ENCODE measurements at places on chromosomes 1 and 21. TPM values are rescaled to one million over a fixed set of nuclear protein-coding genes. Genes with fewer than 3 reads are reported as not detected.
A peak's percentile ranks its signal among the peaks of the same experiment; 100 is the strongest.

Gene TMEM54
- 10.9 TPM for total RNA-seq

Gene G0S2
- total RNA-seq, result 55.5 TPM

DNA sequence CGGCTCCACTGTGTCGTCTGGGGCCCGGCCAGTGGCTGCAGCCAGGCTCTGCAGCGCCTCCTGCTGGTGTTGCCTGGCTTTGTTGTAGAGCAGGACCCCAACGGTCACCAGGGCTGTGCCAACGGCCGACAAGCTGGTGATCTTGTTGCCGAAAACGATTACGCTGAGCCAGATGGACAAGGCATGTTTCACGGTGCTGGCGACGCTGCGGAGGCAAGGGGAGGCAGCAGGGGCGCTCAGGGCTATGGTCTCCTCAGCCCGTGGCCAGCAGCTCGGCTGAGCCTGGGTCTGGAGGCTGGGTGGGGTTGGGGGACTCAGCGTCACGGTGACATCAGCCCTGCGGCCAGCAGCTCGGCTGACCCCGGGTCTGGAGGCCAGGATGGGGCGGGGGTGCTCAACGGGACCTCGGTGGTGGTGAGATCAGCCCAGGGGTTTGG is 7.0 kb upstream of the CDK11B start:
- no peaks in the 10 kb centered on the region for H3K36me3 ChIP-seq
- DNase-seq, result no peak
- H3K27me3 ChIP-seq, result no peaks in the 10 kb centered on the region
- H3K4me1 ChIP-seq, result no peaks in the 10 kb centered on the region
- H3K4me3 ChIP-seq, result no peak overlapping the region

GRCh38 chr1:116832932-116833578 is 76.7 kb upstream of the PTGFRN start:
- no peak overlapping the region for H3K4me3 ChIP-seq
- no peaks in the 10 kb centered on the region for H3K36me3 ChIP-seq
- no peaks in the 10 kb centered on the region for H3K27me3 ChIP-seq
- no peak for DNase-seq
- H3K4me1 ChIP-seq, result no peaks in the 10 kb centered on the region
- H3K27ac ChIP-seq, result no peak overlapping the region

DNA sequence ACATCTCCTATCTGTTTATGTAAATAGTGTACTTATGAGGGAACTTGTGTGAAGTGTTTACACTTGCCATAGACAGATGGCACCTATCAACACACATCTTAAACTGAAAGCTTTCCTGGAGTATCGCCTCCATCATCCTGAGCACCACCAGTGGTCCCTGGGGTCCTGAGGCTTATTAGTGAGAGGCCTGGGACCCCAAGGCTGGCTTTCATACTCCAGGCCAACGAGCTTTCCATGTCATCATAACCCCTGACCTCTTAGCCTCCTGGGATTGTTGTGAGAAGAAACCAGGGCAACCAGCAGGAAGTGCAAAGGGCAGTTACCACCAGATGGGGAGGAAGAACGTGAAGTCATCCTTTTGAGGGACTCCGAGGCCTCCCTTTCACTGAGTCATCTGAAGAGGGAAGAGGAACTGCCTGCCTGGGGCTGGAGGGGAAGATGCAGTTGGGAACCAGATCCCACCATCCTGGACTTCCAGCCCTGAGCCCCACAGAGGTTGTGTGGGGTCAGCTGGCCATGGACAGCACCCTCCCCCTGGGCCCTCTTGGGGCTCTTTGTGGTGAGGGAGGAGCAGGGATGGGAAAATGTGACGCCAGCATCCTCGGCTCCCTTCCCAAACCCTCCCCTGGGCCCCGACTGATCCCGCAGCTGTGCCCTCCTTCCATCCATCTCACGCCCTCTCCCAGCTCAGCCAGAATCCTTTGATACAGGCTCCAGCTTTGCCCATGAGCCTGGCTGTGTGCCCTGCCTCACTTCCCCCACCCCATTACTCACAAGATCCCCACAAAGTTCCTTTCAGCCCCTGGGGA is 5.8 kb downstream of the INKA2 start:
- no peak overlapping the region for H3K4me3 ChIP-seq
- H3K27me3 ChIP-seq, result no peaks in the 10 kb centered on the region
- H3K4me1 ChIP-seq, result no peaks in the 10 kb centered on the region
- DNase-seq, result peak; percentile 40
- no peak overlapping the region for H3K27ac ChIP-seq

GRCh38 chr1:45297666-45298356 is 28.9 kb upstream of the HPDL start:
- no peak overlapping the region for H3K4me3 ChIP-seq
- no peaks in the 10 kb centered on the region for H3K36me3 ChIP-seq
- no peak for DNase-seq
- H3K27ac ChIP-seq, result no peak overlapping the region
- no peaks in the 10 kb centered on the region for H3K4me1 ChIP-seq

GRCh38 chr1:117089996-117090395 is 29.9 kb downstream of the TTF2 start:
- no peak for DNase-seq
- no peak overlapping the region for H3K4me3 ChIP-seq
- no peaks in the 10 kb centered on the region for H3K4me1 ChIP-seq
- H3K27me3 ChIP-seq, result no peaks in the 10 kb centered on the region

DNA sequence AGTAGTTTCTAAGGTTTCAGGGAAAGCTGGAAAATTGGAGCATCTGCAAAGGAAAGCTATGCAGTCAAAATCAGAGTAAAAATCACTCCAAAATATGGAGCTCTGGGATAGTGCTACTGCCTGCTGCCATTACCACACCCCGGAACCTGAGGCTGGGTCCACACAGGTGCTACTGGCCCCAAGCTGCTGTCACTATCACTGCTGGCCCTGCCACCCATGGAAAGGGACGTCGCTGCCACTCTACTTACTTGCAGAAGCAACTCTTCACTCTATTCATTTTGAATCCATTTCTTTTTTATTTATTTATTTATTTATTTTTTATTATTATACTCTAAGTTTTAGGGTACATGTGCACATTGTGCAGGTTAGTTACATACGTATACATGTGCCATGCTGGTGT is 60.3 kb upstream of the RGS18 start:
- no peaks in the 10 kb centered on the region for H3K4me1 ChIP-seq
- H3K36me3 ChIP-seq, result no peaks in the 10 kb centered on the region
- no peak overlapping the region for H3K27ac ChIP-seq
- no peak for DNase-seq
- no peaks in the 10 kb centered on the region for H3K27me3 ChIP-seq

- no peak overlapping the region for H3K27ac ChIP-seq
- H3K4me3 ChIP-seq, result no peak overlapping the region
- DNase-seq, result no peak
- no peaks in the 10 kb centered on the region for H3K36me3 ChIP-seq
- H3K27me3 ChIP-seq, result no peaks in the 10 kb centered on the region
Observed at GRCh38 chr1:56434025-56434424, 145.3 kb downstream of the PLPP3 start.

Gene KLHDC7A
- 8.2 TPM for total RNA-seq

Gene ROR1
- total RNA-seq, result 0.27 TPM

DNA sequence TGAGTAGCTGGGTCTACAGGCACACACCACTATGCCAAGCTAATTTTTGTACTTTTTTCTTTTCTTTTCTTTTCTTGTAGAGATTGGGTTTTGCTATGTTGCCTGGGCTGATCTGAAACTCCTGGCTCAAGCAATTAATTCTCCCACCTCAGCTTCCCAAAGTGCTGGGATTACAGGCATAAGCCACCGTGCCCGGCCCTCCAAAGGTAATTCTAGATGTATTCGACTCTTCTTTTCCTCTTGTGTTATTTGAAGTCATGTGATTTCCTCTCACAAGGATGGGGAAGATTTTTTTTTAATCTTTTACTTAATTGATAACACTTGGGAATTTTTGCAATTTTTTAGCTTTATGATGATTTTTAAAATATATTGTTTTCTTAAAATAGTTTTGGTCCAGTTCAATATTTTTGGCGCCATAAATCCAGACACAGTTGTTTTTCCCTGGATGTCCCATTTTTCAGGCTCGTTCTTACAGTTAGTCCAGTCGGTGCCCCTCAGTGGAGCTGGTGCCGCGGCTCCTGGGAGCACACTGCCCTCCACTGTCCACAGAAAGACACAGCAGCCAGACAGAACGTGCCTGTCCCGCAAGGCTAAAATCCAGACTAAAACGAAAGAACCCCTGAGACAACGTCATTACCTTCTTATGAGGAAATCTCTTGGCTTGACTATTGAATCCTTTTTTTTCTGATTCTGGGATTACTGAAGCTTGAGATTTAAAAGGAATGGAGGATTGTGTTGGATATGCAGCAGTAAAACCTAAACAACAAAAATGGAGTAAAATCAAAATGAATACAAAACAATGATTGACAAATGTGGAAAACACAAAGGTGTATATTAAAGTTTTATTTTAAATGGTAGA is 22.4 kb downstream of the STPG1 start:
- no peaks in the 10 kb centered on the region for H3K27me3 ChIP-seq
- DNase-seq, result peak; percentile 79
- H3K4me3 ChIP-seq, result peak overlapping the region; percentile 3

DNA sequence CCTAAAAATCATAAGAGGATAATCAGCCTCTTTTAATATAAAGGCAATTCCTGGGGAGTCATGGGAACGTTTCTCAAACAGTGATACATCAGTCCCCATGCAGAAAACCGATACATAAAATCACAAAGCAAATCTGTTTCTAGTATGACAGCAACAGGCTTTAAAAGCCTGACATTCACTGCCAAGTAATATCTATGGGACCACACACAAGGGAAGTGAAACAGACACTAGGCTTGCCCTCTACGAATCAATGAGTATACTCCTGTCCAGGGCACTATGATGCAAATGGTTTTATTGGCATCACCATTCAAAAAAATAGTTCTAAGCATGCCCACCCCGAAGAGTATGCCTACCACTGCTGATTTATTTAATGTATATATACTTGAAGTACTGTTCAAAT is 54.4 kb downstream of the TIAM1 start:
- no peak overlapping the region for H3K27ac ChIP-seq
- no peaks in the 10 kb centered on the region for H3K36me3 ChIP-seq
- H3K27me3 ChIP-seq, result no peaks in the 10 kb centered on the region

GRCh38 chr1:21823206-21823979 is 11.3 kb downstream of the LDLRAD2 start:
- no peak for DNase-seq
- H3K27ac ChIP-seq, result no peak overlapping the region

Gene IL19
- total RNA-seq, result not detected

Gene MYOM3
- total RNA-seq, result 0.12 TPM

GRCh38 chr1:33294071-33295010 is 26.6 kb downstream of the A3GALT2 start:
- no peak for DNase-seq
- H3K4me3 ChIP-seq, result no peak overlapping the region
- no peak overlapping the region for H3K27ac ChIP-seq
- no peaks in the 10 kb centered on the region for H3K36me3 ChIP-seq

DNA sequence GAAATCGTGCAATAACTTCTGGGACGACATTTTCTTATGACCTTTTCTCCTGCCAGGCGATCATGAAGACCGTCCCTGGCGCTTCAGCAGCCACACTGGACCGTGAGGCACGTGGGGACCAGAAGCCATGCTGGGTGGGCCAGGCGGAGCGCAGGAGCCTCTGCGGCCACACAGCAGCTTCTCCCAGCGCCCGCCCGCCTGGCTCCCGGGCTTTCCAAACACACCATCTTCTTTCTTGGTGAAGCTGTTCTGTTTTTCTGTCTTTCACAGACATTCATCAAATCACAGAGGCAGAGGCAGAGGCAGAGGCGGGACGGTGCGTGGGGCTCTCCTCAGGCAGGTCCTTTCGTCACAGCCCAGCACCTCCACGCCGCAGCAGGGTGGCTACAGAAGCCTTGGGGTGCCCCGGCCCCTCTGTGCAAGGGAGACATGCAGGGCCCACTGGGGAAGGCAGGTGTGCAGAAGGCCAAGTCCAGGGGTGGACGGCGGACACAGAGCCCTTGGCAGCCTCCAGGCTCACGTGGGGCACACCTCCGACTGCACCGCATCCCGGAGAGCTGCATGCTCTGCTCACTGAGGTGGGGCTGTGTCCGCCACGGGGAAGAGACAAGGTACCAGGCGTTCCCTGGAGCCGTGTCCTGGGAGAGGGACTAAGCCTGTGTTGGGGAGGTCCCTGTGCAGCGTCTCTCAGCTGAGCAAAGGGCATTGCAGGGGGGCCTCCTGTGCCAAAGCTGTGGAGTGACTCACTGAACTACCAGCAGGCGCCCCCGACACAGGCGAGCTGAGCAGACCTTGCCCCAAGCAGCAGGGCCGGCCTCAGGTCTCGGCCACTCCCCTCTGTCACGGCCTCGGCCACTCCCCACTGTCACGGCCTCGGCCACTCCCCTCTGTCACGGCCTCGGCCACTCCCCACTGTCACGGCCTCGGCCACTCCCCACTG is 2.6 kb upstream of the TMEM240 start:
- peak; percentile 52 for DNase-seq
- no peak overlapping the region for H3K4me3 ChIP-seq
- no peaks in the 10 kb centered on the region for H3K36me3 ChIP-seq
- no peaks in the 10 kb centered on the region for H3K4me1 ChIP-seq
- no peak overlapping the region for H3K27ac ChIP-seq

- no peaks in the 10 kb centered on the region for H3K36me3 ChIP-seq
- no peaks in the 10 kb centered on the region for H3K4me1 ChIP-seq
- no peaks in the 10 kb centered on the region for H3K27me3 ChIP-seq
- H3K27ac ChIP-seq, result no peak overlapping the region
Observed at GRCh38 chr1:107802654-107803053, 162.3 kb downstream of the VAV3 start.

Gene ADAMTS5
- 0.43 TPM for total RNA-seq

DNA sequence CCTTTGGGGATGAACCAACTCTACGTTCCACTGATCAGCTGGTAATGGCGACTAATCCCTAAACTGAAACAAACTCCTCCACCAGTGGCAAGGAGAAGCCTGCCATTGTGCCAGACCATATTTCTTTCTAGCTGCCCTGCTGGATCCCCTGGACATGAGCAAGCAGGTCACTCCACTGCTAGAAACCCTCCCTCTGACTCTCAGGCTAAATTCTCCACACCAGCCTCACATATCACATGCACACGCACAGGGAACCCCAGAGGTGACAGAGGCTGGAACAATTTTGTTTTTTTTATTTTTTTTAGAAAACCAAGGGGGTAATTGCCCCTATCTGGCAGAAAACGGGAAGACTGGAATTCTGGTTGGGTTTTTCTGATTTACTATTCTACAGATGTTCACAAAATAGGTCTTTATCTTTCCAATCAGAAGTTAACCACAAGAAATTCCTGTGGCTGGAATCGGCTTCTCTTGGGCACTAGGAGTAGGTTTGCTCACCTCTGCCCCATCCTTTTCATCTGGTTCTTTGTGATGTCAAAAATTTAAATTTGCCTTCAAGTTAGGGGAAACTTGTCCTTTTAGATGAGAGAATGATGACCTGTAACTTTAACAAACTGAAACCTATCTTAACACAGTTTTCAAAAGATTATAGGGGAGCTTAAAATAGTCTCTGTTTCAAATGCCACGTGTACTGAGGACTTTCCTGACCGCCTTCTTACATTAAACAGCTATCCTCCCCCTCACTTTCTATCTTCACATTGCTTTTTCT is 258.1 kb downstream of the SDCCAG8 start:
- no peak overlapping the region for H3K4me3 ChIP-seq
- no peak for DNase-seq
- H3K27ac ChIP-seq, result no peak overlapping the region
- H3K36me3 ChIP-seq, result no peaks in the 10 kb centered on the region

Gene ANGPTL3
- 248 TPM for total RNA-seq

Gene CRABP2
- 0.24 TPM for total RNA-seq

GRCh38 chr1:44071461-44071860 is 40.2 kb upstream of the SLC6A9 start:
- H3K27me3 ChIP-seq, result no peaks in the 10 kb centered on the region
- no peak overlapping the region for H3K27ac ChIP-seq
- H3K4me3 ChIP-seq, result no peak overlapping the region
- no peaks in the 10 kb centered on the region for H3K36me3 ChIP-seq
- no peak for DNase-seq

Data from right lobe of liver (tissue), 6 donors.